ENCODE measurements at places on chromosomes 11 and 22.

- DNase-seq, result no peak
These were observed 4.8 kb upstream of the ARHGEF12 start for GRCh38 chr11:120331301-120331996.

DNA sequence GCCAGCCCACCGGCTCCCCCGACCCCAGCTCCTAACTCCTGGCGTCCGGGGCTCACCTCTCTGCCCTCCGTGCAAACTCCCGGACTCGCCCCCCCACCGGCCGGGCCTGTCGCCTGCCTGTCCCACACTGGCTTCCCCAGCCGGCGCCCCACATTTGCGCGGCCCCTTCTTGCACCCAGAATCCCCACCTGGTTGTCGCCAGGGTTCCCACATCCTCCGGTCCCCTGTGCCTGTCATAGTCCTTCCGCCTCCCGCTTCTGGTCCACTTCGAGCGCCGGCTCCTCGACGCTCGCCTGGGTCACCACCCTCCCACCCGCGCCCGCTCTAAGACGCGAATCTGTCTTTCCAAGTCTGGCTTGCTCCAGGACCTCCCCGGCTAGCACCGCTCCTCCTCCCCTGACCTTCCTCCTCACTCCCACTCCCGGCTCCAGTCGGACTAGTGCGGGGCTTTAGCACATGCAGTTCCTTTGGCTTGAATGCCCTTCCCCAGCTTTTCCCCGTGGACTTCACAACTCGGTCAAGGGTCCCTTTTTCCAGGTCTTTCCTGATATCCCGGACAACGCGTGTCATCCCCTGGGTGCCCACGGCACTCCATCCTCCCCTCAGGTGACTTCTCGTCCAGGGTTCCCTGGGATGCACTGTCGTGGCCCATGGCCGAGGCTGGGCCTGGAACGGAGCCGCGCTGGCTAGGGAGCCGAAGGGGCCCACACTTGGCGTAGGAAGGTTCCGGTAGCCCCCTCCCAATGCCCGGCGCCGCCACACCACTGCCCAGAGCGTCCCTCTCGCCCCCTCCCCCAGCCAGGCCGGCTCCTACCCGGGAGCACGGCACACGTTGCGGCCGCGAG is 635 bp downstream of the SCARF2 start:
- no peak for DNase-seq

DNA sequence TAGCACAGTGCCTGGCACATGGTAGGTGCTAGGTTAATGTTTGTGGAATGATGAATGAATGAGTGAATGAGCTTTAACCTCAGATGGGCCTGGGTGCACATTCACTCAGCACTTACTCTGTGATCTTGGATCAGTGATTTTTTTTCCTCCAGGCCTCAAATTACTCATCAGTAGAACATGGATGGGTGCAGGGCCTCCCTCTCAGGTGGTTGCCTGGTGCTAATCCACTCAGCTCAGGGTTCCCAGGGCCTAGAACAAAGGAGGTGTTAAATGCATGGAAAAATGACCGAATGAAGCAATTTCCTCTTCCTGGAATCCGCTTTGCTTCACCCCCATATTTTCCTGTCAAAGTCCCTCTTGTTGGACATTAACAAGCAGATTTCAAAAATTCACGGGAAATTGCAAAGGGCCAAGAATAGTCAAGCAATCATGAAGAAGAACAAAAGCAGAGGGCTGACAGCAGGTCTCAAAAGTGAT is 93.5 kb downstream of the MYEOV start:
- no peak for DNase-seq

GRCh38 chr11:40236526-40236925 is 1222.9 kb downstream of the LRRC4C start:
- no peak for DNase-seq

DNA sequence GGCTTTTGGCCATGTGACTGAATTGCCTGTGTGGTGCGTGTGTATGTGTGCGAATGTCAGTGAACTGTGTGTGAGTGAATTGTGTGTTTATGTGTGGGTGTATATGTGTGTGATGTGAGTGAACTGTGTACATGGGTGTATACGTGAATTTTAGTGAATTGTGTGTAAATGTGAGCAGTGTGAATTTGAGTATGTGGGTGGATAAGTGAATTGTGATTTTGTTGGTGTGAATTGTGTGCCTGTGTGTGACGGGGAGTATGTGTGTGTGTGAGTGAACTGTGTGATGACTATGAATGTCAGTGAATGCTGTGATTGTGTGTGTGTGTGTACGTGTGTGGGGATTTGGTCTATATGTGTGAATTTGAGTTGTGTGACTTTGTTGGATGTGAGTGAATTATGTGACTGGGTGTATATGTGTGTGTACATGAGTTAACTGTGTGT is 3.5 kb downstream of the DDTL start:
- no peak for DNase-seq

- no peak for DNase-seq
These were observed 540.2 kb downstream of the MIAT start for GRCh38 chr22:27197618-27198017.

- no peak for DNase-seq
These were observed 51.3 kb downstream of the MYH9 start for GRCh38 chr22:36336246-36337182.

- no peak for DNase-seq
These were observed 40.3 kb upstream of the DAGLA start for GRCh38 chr11:61639816-61640443.

DNA sequence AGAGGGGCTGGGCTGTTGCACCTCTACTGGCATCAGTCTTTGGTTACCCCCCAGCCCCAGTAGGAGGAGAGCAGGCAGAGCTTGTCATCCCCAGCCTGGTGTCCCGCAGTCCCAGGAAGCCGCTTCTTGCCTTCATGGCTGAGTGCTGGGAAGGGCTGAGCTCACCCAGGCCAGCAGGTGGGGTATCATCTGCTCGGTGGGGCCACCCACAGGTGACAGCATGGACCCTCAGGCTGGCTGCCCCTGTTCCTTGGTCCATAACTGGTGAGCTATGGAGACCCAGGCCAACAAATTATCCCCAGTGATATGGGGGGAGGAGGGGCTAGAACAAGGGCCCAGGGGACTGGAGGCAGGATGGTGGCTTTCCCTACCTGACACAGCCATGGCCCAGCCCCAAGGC is 6.5 kb upstream of the RHOD start:
- no peak for DNase-seq

DNA sequence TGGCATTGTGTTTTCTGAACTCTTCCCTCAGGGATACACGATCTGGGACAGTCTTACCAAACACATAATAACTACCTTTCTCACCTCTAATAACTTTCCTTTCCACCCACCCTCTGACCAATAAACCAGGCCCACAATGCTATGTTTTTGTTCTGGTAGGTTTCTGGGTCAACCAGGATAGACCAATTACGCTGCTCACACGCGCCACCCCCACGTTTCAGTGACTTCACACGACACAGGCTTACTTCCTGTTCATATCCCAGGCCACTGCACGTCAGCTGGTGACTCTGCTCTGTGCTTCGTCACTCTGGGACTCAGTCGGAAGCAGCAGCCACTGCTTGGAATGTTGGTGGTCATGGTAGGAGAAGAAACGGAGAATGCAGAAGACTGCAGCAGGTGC is 2.5 kb downstream of the KRTAP5-4 start:
- no peak for DNase-seq

GRCh38 chr22:32353292-32353691 is 4.4 kb upstream of the RFPL3 start:
- no peak for DNase-seq

DNA sequence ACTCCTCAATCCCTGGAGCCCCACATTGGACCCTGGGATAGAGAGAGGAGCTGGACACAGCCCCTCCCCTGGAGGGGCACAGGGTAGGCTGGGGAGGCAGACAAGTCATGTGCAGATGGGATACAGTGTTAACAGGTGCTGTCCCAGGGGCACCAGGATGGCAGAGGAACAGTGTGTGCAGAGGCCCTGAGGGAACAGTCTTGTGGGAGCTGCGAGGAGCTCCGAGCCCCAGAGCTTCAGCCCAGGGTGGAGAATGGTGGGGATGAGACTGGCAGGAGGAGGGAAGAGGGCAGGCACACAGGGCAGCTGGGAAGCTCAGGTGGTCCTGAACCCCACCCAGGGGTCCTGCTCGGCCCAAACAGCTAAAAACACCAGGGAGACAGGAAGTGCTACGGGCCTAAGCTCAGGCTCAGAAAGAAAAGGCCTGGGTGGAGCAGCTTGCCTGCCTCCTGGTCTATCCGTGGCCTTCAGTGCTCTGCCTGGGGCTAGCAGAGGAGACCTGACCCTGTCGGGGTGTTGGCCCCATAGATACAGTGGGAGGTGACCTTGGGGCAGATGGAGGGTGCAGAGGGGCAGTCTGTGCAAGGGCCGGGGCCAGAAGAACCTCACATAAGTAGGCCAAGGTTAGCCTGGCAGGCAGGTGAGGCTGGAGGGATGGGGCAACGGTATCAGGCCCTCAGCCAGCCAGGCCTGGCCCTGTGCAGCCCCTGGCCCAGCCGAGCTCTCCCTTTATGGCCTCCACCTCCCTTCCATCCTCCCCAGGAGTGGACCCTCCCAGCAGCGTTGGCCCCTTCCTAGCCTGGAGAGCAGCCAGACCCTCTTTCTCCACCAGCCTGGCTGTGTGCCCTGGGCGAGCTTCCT is 15.4 kb downstream of the CAPN5 start:
- no peak for DNase-seq

GRCh38 chr11:64849598-64850356 is 5.3 kb upstream of the CDC42BPG start:
- DNase-seq, result no peak

DNA sequence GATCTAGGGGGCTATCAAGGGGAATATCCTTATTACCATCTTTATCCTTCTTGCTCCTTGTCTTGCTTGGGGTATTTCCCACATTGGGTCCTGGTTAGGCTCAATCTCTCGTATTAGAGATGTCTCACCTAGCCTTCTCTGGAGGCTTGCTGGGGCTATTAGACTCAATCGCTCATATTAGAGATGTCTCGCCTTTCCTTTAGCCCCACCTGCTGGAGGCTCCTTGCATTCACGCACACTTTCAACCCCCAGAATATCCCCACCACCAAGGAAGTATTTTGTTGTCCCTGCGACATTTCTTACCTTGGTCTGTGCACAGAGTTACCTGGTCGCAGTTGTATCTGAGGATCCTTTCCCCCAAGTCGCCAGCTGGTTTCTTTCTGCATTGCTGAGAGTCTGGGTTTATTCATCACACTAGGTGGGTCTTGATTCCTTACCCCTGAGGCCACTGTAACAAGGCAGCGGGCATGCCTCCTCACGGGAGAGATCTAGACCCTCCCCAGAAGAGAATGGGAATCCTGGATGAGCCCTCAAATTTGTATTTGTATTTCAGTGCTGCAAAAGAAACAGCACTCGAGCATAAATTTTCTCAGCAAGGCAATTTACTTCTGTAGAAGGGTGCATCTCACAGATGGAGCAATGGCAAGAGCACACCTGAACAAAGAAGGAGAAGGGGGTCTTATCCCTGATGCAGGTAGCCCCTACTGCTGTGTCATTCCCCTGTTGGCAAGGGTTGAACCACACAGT is 15.9 kb upstream of the HYLS1 start:
- no peak for DNase-seq

GRCh38 chr22:46701262-46701661 is 36.8 kb downstream of the CERK start:
- DNase-seq, result no peak

DNA sequence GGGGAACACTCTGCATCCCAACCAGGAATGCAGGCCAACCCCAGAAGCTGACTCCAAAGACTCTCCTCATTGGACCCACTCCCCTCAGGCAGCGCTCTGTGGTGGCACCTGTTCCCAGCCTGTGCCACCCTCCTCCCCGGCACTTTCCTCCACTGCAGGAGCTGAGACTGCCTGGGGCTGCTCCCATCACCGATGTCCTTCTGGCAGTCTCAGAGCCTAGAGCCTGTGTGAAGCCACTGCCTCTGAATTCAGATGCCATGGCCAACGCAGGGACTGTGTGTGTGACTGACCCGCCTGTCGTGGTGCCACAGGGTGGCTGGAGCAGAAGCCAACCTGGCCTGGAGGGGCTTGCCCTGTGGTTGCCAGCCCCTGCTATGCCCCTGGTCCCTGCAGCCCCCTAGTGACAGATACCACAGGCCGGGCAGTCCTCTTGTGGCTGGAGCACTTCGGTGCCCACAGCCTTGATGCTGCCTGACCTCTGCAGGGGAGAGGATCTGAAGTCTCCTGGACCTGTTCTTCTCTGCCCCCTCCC is 43.2 kb downstream of the TBX1 start:
- no peak for DNase-seq

- no peak for DNase-seq
These were observed 257.3 kb upstream of the ISX start for GRCh38 chr22:34808618-34809017.

GRCh38 chr11:35402751-35403660 is 16.4 kb downstream of the SLC1A2 start:
- no peak for DNase-seq

DNA sequence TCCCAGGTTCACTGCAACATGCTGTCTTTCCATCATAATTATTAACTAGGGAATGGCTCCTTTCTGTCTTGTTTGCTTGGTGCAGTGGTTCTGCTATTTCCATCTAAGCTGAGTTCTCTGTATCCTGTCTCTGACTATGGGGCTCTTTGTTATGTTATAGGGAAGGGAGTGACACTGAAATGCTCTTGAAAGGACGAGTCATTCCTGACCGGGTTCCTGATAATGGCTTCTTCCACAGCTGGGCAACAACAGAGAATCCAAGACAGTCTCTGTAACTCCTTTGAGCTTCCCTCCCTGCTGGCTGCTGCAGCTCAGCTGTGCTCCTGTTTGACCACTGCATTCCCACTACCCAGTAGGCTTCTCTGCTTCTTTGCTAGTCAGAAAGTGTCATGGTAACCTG is 24.1 kb downstream of the OR2AT4 start:
- DNase-seq, result no peak

GRCh38 chr11:125343718-125344131 is 152.3 kb downstream of the FEZ1 start:
- DNase-seq, result no peak
